SK-N-SH (cell line): ENCODE measurements at places on chromosomes 3 and 15.

- DNase-seq: no peak
These were observed 747.6 kb downstream of the NAALADL2 start for GRCh38 chr3:175606650-175607318.

- no peak for DNase-seq
These were observed 269.1 kb downstream of the WDR72 start for GRCh38 chr15:53490341-53490740.

- DNase-seq: no peak
These were observed 36.3 kb downstream of the ST3GAL6 start for GRCh38 chr3:98799479-98799878.

DNA sequence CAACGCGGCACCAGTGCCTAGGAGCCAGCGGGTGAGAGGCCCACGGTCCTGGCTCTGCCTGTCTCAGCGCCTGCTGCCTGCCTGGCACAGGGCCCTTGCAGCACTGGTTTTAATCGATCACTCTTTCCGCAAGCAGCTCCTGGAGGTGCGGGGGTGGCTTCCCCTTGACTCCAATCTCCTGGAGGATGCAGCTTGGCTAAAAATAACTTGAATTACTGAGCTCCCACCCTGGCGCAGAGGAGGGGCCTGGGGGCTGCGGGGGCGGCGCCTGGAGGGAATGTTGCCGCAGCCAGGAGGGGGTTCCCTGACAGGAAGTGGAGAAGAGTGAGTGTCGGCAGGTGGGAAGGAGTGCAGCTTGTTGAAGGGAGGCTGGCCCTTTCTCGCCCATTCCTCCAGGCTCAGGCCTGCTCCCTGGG lies 9.9 kb upstream of the RPL29 start:
- peak; percentile 71 for DNase-seq

DNA sequence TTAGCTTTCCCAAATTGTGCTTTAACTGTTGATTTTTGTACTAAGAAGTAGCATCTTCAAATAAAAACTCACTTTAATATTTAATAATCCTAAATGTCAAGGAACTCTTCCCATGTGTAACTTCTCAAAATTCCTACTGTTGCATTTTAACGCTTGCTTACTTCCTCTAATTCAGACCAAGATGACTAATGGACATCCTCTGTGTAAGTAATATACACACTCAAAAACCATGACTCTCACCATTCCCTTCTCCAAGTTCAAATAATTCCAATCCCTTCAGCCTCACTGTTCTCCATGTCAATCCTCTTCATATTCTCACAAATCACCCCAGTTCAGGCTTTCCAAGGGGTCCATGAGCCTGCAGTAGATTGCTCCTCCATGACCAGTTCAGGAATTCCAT lies 13.0 kb downstream of the MRPL46 start:
- DNase-seq: no peak

DNA sequence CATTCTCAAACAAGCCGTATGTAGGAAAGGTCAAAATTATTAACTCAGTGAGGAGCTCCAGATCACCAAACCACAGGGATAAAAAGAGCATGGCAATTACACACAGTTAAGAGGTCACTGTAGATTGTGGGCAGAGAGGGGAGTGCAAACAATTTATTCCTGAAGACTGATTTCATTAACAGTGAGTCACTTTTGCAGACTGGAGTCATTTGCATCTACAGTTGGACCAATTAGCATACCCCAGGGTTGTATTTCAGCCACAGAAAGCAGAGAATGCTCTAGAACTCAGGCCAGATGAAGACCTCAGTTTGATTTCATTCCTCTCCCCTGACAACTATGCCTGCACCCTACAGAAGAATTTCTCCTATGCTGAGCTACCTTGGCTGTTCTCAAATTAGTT lies 40.1 kb downstream of the SETMAR start:
- no peak for DNase-seq

GRCh38 chr15:47586653-47587224 lies 130.6 kb upstream of the SEMA6D start:
- no peak for DNase-seq

DNA sequence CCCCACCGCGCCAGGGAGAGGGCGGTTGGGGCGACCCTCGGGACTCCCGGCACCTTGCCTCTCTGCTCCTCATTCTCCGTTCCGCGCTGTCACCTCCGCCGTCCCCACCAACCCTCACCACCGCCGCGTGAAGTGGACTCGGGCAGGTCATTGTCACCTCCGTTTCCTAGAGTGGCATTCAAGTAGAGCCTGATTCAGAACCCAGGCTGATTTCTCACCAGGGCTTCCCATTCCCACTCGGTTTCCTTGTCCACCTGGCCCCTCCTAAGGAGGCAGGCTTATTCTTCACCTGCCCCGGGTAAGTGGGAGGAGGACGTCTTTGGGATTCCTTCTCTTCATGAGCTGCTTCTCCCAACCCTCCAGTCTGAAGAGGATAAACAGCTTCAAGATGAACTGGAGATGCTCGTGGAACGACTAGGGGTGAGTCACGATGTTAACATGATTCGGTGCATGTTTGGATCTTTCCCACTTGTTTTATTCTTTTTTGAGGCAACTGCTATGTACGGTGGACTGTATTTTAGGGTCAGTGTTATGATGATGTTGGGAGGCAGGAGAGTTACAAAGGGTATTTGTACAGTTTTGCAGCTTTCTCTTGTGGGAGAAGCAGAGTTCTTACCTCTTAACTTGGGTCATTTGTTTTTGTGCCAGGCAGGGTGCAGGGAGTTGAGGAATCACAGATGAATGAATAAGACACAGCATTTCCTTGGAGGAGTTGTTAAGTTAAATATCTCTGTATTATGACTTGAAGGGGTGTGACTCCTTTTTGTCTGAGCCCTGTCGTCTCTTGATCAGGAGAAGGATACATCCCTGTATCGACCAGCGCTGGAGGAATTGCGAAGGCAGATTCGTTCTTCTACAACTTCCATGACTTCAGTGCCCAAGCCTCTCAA lies 692 bp downstream of the PSMD2 start:
- no peak for DNase-seq

GRCh38 chr15:40034186-40034946 lies 4.6 kb downstream of the SRP14 start:
- no peak for DNase-seq

- DNase-seq: no peak
These were observed 63.9 kb downstream of the CERS3 start for GRCh38 chr15:100464888-100465287.

GRCh38 chr3:171741377-171741776 lies 68.9 kb downstream of the PLD1 start:
- DNase-seq: peak; percentile 41

GRCh38 chr3:182364723-182365650 lies 428.3 kb upstream of the ATP11B start:
- peak; percentile 46 for DNase-seq

DNA sequence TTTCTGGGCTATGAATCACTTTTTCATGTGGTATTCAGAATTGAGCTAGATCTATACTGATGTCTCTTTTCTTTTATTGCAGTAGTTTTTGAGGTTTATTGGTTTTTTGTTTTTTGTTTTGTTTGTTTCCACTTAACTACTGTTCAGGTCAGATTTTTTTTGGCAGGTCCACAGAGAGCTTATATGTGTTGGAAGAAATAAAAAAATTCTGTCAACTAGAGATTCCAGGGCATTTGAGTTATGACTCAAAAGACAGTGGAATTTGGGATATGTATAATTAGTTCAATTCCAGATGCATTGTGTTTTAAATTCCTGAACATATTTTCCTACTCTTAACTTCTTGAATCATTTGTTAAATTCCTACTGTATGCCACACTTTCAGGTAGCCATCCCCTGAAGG lies 727.2 kb downstream of the SI start:
- no peak for DNase-seq
